ENCODE measurements at places on chromosomes 4 and X.

DNA sequence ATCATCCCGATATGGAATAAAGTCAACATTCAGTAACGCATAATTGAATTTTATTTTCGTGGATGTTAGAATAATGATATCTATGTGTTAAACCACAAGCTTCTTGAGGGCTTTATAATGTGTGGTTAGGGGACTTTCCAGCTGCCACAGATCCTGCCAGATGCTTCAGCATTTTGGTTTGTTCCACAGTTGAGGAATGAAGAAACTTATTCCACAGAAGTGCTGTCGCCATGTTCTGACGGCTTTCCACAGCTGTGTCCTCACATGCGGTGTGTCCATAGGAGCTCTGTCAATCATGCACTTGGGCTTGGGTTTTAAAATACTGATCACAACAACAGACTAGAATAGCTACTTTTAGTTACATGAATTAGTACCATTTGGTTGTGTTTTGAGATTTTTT, 411.9 kb downstream of the TRIML1 start:
- no peak for DNase-seq

GRCh38 chr4:82610041-82610440, 48.3 kb upstream of the TMEM150C start:
- no peak for DNase-seq

DNA sequence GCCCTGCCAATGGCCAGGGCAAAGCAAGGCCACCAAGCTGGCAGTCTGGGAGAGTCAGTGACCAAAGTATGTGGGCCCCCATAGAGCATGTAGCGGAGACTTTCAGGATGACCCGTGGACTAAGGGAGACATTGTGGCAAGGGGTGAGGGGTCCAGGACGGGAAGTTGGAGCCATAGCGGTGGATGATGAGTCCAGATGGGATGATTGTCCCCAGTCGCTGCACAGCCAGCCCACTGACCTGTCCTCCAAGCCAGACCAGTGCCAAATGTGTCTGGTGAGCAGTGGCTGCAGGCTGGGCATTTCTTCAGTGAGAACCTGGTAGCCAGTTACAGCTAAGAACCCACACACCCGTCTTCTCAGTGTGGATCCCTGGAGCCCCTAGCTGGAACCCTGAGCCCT, 34.3 kb downstream of the ZNF185 start:
- no peak for DNase-seq

DNA sequence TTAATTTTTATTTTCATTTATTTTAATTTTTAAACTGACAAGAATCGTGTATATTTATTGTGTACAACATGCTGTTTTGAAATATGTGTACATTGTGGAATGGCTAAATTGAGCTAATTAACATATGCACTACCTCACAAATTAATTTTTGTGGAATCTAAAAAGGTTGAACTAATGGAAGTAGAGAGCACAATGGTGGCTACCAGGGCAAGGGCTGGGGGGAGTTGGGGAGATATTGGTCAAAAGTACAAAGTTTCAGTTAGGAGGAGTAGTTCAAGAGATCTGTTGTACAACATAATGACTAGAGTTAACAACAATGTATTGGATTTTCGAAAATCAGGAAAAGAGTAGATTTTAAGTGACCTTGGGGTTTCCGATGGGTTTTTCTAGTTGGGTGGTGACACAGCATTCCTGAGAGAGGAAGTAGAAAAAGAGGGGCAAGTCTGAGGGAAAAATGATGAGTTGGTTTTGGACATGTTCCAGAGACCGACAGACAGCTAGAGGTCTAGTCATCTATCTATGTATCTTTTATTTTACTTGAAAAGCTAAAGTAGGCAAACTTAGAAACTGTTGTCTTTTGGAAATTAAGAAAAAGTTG, 23.2 kb downstream of the APOO start:
- DNase-seq, result peak; percentile 72

DNA sequence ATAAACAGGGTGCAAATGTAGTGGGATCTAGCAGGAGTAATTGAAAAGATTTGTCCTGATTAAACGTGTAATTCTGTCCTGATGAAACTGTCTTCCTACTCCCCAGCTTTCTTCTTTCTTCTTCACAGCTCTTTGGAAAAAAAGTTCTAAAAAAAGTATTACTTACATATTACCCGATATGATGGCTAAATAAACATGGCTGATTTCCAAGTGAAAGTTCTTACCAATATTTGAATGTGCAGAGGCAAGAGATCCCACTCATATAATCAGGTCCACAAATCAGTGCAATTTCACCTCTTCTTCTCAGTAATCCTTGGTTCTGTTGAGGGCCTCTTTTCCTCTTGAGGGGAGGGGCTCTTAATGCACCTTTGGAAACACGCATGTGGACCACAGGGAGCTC, 78.7 kb downstream of the ZNF827 start:
- DNase-seq, result no peak

- DNase-seq, result no peak
Measured at GRCh38 chrX:34288782-34289181, 156.7 kb upstream of the FAM47A start.

- no peak for DNase-seq
Measured at GRCh38 chr4:94650134-94650495, 107.6 kb upstream of the BMPR1B start.

DNA sequence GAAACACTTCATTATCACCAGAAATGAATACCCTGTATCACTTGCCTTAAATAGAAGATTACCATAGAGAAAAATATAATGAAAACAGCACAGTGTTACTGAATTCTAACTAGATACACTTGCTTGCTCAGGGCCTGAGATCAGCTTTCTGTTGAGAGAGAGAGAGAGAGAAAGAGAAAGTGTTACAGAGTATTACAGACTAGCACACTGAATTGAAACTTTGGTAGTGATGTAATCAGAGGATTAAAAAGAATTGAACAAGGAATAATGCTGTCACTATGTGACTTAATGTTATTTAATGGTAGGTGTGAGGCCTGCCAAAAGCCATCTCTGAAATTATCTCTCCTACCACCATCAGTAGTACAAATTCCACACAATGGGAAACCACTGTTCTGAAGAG, 35.5 kb upstream of the CASK start:
- no peak for DNase-seq

- peak; percentile 15 for DNase-seq
Measured at GRCh38 chr4:152778656-152779512, 646 bp downstream of the TIGD4 start.

GRCh38 chr4:73575660-73576059, 44.6 kb downstream of the RASSF6 start:
- no peak for DNase-seq

GRCh38 chr4:138401334-138401733, 159.2 kb upstream of the SLC7A11 start:
- DNase-seq, result peak; percentile 23

DNA sequence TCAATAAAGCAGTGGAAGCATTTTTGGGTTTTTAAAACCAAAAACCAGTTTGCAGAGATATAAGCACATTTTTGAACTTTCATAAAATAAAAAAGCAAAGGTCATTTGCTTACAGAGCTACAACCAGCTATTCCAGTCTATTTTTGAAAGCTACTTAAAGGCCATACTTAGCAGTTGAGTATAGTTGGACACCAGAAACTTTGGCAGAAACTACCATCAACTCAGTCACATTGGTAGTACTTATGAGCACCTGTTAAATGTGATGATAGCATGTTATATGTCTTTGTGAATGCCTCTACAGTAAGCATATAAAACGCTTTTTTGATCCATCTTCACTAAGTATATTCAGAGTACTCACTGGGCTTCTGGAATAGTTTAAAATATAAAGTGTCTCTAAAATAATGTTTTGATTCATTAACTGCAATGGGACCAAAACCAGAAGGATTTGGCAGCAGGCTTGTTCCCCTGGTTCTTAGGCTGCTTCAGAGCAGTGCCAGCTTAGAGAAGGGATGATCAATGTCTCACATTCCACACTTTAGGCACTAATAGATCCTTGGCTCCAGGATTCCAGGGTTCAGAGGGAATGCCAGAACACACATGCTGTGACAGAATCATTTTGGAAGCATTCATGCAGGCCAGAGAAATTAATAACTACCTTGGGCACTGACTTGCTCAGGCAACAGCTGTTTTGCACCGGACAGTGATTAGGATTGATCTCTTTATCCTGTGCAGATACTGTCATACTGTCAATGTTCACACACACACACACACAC, 103.9 kb downstream of the IQCM start:
- DNase-seq, result no peak

DNA sequence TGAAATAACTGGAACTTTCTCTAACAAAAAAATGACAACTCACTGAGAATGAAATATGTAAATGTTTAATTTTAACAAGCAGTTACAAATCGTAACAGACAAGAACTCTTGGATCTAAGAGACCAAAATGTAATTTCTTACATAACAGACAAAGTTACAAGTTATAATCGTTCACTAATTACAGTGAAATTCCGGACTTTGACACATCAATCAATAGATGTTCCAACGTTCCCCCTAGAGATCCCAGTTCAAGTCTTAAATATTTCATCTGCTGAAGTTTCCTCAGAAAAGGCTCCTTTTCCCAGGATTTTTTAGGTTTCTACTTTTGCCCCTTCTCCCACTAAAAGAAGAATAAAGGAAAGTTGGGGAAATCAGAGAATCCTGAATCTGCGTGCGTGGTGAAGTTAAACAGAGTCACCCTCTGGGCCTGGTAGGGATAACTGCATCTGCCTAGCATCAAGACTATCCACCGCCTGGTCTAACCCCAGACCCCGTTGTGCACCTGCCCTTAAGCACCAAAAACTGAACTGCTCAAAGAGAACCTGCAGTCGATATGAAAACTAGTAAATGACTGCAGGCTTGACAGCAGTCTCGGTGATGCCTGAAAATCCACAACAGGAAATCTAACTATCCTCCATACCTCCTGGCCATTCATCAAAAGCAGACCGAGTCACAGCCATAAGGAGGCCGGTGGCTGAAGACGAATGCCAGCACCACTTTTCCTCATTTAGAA, 2.3 kb downstream of the IRF2 start:
- DNase-seq, result peak; percentile 30

DNA sequence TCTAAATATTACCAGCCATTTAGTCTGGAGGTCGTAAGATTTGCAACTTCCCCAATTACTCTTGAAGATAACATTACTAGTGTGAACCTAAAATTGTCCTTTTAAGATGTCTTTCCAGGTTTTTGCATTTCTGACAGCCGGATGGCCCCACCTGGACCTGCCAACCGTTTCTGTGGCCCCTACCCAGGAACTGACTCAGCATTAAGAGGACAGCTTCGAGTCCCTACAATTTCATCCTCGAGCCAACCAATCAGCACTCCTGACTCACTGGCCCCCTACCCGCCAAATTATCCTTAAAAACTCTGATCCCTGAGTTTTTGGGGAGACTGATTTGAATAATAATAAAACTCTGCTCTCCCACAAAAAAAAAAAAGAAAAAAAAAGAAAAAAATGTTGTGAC, 112.0 kb downstream of the SCLT1 start:
- no peak for DNase-seq

GRCh38 chr4:15413010-15413622, 14.7 kb upstream of the C1QTNF7 start:
- DNase-seq, result no peak

DNA sequence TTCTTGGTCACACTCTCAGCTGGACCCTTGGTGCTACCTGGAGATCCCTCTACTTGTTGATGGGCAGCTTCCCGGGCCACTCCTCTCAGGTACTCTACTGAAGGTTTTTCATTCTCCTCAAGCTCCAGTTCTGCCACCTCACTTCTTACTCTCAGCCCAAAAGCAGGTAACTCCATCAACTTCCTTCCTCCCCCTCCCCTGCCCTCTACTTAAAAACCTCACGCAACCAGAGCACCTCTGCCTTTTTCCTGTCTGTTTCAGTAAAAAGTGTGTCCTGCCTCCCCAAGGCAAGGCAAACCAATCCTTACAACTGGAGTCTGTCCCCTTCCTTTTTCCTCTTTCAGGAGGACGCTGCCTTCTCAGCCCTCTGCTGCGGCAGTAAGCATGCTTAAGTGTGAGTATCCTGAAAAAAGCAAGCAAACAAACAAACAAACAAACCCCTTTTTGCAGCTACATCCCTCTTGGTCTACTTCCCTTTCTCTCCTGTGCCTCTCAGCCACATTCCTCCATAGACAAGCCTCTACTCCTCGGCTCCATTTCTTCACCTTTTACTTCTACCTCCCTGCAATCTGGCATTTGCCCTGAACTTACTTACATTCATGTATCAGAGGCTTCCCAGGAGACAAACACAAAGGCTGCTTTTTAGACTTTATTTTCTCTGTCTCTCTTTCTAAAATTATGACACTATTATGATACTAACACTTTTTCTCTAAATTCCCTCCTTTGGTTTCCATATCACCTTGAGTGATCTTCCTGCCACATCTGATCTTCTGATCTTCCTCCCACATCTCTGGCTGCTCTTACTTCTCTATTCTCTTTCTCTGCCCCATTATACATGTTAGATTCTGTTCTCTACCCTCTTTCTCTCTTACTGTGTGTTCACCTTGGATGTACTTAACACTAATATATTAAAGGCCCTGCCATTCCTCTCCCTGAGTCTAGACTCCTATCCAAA, 5.4 kb downstream of the ALPK1 start:
- DNase-seq, result no peak

DNA sequence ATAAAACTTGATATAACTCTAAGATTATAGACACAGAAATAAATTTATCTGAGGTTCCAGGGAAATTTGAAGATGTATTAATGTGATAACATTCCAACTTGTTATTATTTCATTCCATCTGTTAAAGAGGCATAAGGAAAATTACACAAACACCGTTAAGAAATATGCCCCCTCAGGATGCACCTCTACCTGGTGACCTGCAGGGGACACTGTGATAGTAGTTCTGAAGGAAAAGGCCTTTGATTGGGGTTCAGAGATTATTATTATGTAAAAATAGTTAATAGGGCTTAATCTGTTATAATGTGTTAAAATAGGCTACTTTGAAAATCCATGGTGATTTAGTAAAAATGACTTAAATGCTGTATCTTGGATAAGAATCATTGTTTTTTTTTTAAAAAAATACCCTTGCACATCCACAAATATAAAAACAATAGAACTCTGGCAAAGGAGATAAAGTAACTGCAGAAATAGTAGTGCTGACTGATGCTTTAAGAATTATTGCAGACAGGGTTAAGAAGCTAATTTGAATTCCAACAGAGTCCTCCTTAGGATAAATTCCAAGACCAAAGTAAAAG, 6.1 kb upstream of the ABRAXAS1 start:
- DNase-seq, result peak; percentile 37

- no peak for DNase-seq
Measured at GRCh38 chrX:118990512-118991227, 16.3 kb downstream of the LONRF3 start.

- no peak for DNase-seq
Measured at GRCh38 chr4:80220711-80221110, 23.4 kb downstream of the PRDM8 start.

- peak; percentile 51 for DNase-seq
Measured at GRCh38 chr4:125283707-125284279, 31.0 kb upstream of the FAT4 start.

GRCh38 chr4:39045827-39046221, 13.6 kb upstream of the TMEM156 start:
- peak; percentile 65 for DNase-seq

DNA sequence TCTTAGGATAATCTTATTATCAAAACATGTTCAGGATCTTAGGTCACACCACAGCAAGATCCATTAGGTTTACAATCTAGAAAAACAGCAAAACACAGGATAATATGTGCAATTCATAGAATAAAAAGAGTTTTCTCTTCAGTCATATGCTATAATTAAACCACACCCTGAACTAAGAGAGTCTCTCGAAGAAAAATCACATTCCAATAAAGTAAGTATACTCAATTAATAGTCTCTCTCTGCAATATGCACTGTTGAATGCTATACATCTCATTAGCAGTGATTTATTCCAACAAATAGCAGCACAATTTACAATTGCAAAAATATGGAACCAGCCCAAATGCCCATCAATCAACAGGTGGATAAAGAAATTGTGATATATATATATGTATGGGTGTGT, 383.7 kb downstream of the PPP3CA start:
- DNase-seq, result no peak

GRCh38 chrX:3712051-3712869, 1.2 kb downstream of the PRKX start:
- DNase-seq, result peak; percentile 57
